IPS DF 6.9 (cell line): ENCODE measurements at places on chromosomes 6 and 20.

- no peaks in the 10 kb centered on the region for H3K4me1 ChIP-seq
- H3K27ac ChIP-seq: no peak overlapping the region
- no peak overlapping the region for H3K4me3 ChIP-seq
These were observed 203.1 kb downstream of the UBE3D start for GRCh38 chr6:82862543-82862942.

- no peak for DNase-seq
- peaks cover 4% of the 10 kb centered on the region for H3K4me1 ChIP-seq
- H3K27ac ChIP-seq: no peak overlapping the region
These were observed 3.2 kb downstream of the SLC22A23 start for GRCh38 chr6:3453413-3454272.

DNA sequence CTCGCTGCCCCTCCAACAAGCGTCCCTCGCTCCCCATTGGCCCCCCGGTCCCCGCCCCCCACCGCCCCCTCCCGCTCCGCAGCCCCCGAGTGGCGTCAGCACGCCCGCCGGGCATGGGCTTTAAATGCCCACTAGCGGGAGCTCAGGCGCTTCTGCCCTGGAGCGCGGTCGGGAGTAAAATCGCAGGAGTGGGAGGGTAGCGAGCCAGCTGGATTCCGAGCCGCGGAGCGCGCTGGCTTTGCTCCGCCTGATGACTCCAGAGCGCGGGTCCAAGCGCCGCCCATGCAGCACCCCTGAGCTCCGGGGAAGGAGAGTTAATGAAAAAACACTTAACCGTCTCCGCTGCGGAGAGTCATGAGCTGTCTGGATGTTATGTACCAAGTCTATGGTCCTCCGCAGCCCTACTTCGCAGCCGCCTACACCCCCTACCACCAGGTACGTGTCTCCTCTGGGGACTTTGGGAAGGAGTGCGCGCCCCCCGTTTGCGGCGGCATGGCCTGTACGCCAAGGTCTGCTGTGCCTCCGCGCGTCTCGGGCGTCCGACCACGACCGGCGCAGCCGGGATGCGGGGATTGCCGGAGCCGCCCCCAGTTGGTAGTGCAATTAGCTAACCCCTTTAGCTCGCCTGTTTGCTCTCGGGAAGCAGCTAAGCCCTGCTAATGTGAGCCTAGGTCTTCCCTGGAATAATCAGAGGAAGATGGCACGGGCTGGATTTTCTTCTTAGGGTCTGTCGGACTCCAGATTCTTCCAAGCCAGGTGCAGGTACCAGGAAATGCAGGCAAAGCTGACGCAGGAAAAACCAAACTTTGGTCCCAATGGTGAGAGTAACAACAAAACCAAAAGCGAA, at the start of gene VGLL2:
Gene VGLL2, plus strand, starts transcription at position 149 of the 847 bp plus-strand sequence. Its CDS starts 206 bp downstream, at position 355.
- no peaks in the 10 kb centered on the region; the same call in 1 of the 2 replicates for H3K4me1 ChIP-seq
- peak within 1 kb of the TSS; percentile 37 for H3K4me3 ChIP-seq
- H3K27ac ChIP-seq: no peak within 1 kb of the TSS
- H3K36me3 ChIP-seq: no peaks in the 10 kb centered on the region

GRCh38 chr6:151093706-151094105, 146.1 kb upstream of the AKAP12 start:
- no peaks in the 10 kb centered on the region for H3K27me3 ChIP-seq
- no peaks in the 10 kb centered on the region; the same call in 1 of the 2 replicates for H3K36me3 ChIP-seq
- DNase-seq: no peak
- peaks cover 6% of the 10 kb centered on the region for H3K4me1 ChIP-seq
- no peak overlapping the region for H3K4me3 ChIP-seq
- no peak overlapping the region for H3K27ac ChIP-seq

DNA sequence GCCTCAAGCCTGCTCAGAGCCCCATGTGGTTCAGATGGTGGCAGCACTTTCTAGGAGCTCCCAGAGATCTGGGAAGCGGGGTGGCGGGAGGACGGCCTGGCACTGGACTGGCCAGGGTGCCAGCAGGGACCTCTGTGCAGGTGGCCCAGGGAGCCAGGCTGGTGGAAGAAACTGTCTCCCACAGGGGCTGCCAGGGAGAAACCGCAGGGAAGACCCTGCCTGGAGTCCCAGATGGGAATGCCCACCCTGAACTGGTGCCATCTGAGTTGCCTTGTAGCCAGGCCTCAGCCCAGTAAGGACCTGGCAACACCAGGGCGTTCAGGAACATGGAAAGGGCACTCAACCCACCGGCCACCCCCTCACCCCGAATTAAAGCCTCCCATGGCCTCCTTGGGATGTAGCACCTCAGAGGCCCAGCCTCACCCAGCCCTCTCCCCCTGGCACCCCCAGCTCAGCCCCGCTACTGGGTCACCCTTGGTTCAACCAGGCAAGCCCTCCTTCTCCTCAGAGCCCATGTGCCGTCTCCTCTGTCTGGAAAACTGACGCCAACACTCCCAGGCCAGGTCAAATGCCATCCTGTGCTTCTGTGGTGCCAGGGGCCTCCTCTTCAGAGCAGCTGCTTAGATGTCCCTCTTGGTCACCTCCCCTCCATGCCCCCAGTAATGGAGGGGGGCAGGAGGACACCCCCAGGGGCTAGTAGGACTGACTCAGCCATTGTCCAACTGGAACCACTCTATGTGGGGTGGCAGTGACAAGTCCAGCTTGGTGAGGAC, 5.9 kb upstream of the C20orf144 start:
- H3K27me3 ChIP-seq: no peaks in the 10 kb centered on the region
- no peaks in the 10 kb centered on the region; the same call in 1 of the 2 replicates for H3K4me1 ChIP-seq
- no peak overlapping the region for H3K4me3 ChIP-seq

GRCh38 chr20:51542571-51543421, at the start of gene NFATC2:
Gene NFATC2, minus strand, starts transcription at chr20:51542719. Its CDS starts 220 bp downstream, at chr20:51542499.
- peaks cover 16% of the 10 kb centered on the region for H3K27me3 ChIP-seq
- H3K36me3 ChIP-seq: no peaks in the 10 kb centered on the region
- H3K27ac ChIP-seq: no peak within 1 kb of the TSS
- H3K4me1 ChIP-seq: peaks cover 6% of the 10 kb centered on the region; the same call in 1 of the 2 replicates
- peak within 1 kb of the TSS; percentile 34; the same call in 1 of the 2 replicates for H3K4me3 ChIP-seq

DNA sequence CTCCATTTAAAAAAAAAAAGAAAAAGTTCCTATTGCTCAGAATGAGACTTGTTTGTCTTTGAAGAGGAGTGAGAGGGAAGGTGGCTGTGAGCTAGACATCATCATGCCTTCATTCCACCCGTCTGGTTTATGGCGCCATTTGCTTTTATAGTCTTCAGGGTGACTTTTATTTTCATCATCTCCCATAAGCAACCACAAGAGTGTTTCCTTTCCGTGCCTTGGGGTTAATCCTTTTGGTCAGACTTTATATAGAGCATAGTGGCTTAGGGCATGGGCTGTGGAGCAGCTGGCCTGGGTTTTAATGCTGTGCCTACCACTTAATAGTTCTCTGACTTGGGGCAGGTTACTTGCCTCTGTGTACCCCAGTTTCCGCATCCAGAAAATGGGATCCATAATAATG, 77.8 kb downstream of the RREB1 start:
- H3K4me3 ChIP-seq: no peak overlapping the region
- H3K36me3 ChIP-seq: peaks cover 4% of the 10 kb centered on the region
- no peak for DNase-seq
- no peak overlapping the region for H3K27ac ChIP-seq
- H3K27me3 ChIP-seq: no peaks in the 10 kb centered on the region
- no peaks in the 10 kb centered on the region for H3K4me1 ChIP-seq

DNA sequence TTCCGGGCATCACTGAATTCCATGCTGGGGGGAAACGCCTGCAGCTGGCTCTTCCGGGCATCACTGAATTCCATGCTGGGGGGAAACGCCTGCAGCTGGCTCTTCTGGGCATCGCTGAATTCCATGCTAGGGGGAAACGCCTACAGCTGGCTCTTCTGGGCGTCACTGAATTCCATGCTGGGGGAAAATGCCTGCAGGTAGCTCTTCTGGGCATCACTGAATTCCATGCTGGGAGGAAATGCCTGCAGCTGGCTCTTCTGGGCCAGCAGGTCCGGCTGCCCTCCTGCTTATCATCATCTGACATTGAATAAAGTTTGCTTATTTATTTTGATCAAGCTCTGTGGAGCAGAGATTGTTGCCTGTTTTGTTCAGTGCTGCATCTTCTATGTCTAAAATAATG, 355.1 kb downstream of the SMOC2 start:
- H3K27me3 ChIP-seq: no peaks in the 10 kb centered on the region
- no peaks in the 10 kb centered on the region for H3K4me1 ChIP-seq
- H3K27ac ChIP-seq: no peak overlapping the region
- no peaks in the 10 kb centered on the region for H3K36me3 ChIP-seq
- no peak for DNase-seq

DNA sequence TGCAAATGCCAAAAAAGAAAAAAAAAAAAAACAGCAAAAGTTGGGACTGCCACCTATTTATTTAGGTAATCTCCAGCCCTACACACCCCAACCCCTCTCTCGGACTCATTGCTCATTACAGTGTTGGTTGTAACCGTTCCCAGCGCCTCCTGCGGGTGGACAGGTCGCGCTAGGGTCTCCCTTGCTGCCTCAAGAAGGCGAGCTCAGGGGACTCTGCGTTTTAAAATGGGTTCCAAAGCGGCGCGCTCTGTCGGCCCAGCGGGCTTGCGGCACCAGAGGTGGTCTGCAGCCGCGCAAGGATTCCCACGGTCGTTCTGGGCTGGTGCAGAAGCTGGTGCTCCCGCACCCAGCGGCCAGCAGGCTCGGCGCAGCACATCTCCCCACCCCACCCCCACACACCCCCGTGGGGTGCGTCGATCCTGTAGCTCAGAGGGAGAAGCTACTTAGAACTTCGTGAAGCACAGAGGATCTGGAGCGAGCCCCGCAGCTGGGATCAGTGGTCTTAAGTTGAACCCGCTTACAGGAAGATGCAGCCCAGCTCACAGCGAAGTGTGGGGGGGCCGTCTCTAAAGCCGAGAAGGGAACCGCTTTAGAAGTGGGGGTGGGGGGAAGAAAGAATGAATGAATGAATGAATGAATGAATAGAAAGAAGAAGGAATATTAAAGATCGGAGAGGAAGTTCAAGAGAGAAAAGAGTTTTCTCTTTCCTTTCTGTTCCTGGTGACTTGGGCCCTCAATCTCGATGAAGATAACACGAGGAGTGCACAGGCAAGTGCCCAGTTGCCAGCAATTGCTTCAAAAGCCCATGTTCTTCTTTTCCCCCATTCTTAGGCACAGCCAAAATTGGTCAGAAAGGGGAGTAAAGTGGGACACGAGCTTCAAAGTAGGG, 780 bp downstream of the TFAP2A start:
- no peak overlapping the region for H3K27ac ChIP-seq
- peaks cover 9% of the 10 kb centered on the region; the same call in 1 of the 2 replicates for H3K4me1 ChIP-seq
- no peaks in the 10 kb centered on the region; the same call in 1 of the 2 replicates for H3K36me3 ChIP-seq
- no peak for DNase-seq

- no peak for DNase-seq
- H3K4me1 ChIP-seq: no peaks in the 10 kb centered on the region
- no peaks in the 10 kb centered on the region for H3K36me3 ChIP-seq
- peak overlapping the region; percentile 79 for H3K4me3 ChIP-seq
- no peaks in the 10 kb centered on the region for H3K27me3 ChIP-seq
- H3K27ac ChIP-seq: no peak overlapping the region
These were observed 1.6 kb downstream of the UTRN start for GRCh38 chr6:144286503-144287393.

- H3K27ac ChIP-seq: no peak overlapping the region
- DNase-seq: no peak
- no peak overlapping the region for H3K4me3 ChIP-seq
- peaks cover 3% of the 10 kb centered on the region for H3K4me1 ChIP-seq
- no peaks in the 10 kb centered on the region for H3K36me3 ChIP-seq
- peaks cover 71% of the 10 kb centered on the region for H3K27me3 ChIP-seq
These were observed 111.9 kb downstream of the TRIM27 start for GRCh38 chr6:28811873-28812272.

GRCh38 chr6:168061269-168062210, 17.5 kb downstream of the FRMD1 start:
- H3K27ac ChIP-seq: no peak overlapping the region
- no peaks in the 10 kb centered on the region for H3K27me3 ChIP-seq
- no peaks in the 10 kb centered on the region for H3K36me3 ChIP-seq
- no peak for DNase-seq

DNA sequence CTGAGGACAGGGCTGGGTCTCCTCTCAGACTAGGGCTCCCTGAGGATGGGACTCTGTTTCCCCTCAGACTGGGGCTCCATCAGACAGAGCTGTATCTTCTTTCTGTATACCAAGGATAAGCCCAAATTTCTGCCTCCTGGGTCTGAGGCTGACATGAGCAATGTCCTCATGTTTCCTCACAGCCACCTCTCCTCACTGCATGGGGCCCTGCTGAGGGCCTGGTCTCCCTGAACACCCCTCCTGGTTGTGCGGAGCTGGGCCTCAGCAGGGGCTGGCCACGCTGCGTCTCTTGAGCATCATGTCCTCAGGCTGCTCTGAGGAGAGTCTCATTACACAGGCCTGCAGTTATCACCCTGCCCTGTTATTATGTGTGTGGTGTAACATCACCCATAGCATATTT, 144.6 kb downstream of the LRFN2 start:
- H3K27ac ChIP-seq: no peak overlapping the region
- no peaks in the 10 kb centered on the region for H3K27me3 ChIP-seq
- H3K36me3 ChIP-seq: no peaks in the 10 kb centered on the region
- H3K4me3 ChIP-seq: no peak overlapping the region

DNA sequence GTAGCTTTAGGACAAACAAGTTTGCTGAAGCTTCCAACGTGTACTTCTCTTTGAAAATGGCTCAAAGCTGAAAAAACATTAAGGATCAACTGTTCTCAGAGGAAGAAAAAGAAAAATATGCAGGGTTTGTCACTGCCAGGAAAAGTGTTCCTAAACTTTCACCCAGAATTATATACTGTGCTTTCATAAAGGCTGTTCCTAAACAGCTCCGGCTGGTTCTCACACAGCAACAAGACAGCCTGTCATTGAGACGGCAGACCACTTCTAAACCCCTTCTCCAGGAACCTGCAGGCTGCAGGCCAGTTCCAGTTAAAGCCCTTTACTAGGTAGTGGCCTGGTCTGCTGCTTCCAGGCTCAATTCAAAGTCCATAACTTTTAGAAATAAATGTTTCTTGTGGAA, 97.4 kb upstream of the SOX4 start:
- no peaks in the 10 kb centered on the region for H3K27me3 ChIP-seq
- no peak overlapping the region for H3K27ac ChIP-seq
- DNase-seq: no peak

GRCh38 chr20:61819921-61820825, 245.5 kb downstream of the TAF4 start:
- H3K36me3 ChIP-seq: no peaks in the 10 kb centered on the region
- no peak overlapping the region for H3K27ac ChIP-seq
- H3K4me1 ChIP-seq: no peaks in the 10 kb centered on the region
- H3K4me3 ChIP-seq: no peak overlapping the region
- DNase-seq: no peak
- H3K27me3 ChIP-seq: no peaks in the 10 kb centered on the region

GRCh38 chr6:43401730-43402129, 25.6 kb upstream of the ABCC10 start:
- no peaks in the 10 kb centered on the region for H3K36me3 ChIP-seq
- H3K27ac ChIP-seq: no peak overlapping the region
- H3K4me1 ChIP-seq: peaks cover 2% of the 10 kb centered on the region; the same call in 1 of the 2 replicates
- H3K4me3 ChIP-seq: no peak overlapping the region
- DNase-seq: no peak
